ENCODE measurements at places on chromosomes 12 and 14.

GRCh38 chr12:78530100-78530765 lies 334.3 kb upstream of the SYT1 start:
- no peak for DNase-seq

DNA sequence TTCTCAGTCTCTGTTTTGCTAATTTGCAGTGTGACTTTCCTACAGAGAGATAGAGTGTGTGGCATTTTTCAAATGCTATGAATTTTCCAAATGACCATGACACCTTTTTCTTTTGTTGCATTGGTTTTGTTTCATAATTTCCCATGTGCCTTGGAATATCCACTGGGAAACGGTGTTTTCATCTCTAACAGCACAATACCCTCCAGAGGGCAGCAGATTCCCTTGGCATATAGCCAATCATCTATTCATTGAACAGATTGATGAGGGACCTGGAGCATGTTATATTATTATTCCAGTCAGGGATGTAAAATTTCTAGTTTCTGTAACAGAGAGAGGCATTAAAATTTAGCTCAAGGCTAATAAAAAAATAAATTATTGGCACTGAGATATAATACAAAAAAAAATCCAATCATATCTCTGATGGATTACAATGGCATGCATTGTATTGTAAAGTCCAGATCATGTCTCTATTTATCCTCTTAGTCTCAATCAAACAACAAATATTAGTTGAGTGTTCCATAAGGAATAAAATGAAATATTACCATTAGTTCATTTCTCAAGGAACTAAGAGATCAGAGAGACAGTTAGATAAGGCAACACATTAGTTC lies 29.6 kb upstream of the NTN4 start:
- peak; percentile 80 for DNase-seq

GRCh38 chr14:71523630-71524319 lies 408.5 kb upstream of the RGS6 start:
- DNase-seq = no peak

- DNase-seq = no peak
Observed at GRCh38 chr12:114547636-114548035, 136.3 kb downstream of the TBX3 start.

- no peak for DNase-seq
Observed at GRCh38 chr12:11729008-11729407, 79.5 kb downstream of the ETV6 start.

DNA sequence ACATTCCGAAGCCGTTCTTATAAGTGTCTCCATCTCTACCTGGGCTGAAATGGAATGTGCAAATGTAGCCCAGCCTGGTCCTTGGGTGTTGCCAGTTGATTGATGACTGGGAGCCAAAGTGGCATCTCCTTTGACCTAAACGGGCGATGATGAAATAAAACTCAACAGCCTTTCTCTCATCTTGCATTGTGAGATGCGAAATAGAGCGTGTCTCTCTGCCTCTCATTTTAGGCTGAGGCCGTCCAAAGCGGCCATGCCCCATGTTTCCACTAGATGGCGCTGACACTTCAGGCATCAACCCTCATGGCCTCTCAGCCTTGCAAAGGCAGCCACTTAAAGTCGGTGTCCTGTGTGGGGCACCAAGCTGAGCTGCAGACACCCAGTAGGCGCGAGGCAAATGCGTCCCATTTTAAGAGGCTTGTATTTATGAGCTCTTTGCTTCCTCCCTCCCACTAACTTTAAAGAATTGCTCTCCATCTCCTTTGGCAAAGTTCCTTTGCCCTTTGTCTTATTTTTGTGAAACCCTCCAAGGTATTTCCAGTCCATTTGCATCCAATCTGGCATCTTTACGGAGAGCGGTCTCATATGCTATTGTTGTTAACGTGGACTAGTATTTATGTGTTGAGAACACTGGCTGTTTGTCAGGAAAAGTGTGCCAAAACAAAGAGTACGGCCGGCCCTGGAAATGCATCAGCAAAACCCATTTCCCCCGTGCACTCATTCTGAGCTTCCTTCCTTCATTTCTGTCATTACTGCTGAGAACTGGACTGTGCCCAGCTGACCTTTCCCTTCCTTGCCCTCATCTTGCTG lies 25.0 kb downstream of the GPRC5A start:
- DNase-seq = peak; percentile 94

DNA sequence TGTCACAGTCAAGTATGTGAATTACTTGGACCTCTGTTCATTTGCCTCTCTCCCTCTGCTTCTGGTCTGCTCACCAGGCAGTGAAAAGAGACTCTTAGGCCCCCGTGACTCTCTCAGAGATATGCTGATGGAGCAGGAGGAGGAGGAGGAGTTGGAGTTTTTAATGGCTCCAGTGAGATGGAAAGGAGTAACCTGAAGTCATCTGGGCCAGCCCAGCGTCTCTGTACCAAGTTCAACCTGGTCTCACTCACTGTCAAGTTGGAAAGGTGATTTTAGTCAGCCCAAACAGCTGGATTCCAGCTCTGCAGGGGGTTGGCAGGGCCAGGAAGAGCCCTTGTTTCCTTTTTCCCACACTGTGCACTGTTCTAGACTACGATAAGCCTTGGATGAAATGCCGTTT lies 48.6 kb downstream of the SH2B3 start:
- no peak for DNase-seq

GRCh38 chr12:6963016-6963731 lies 7.3 kb downstream of the PHB2 start:
- DNase-seq = no peak

- DNase-seq = no peak
Observed at GRCh38 chr14:101518611-101519473, 42.5 kb upstream of the DIO3 start.

DNA sequence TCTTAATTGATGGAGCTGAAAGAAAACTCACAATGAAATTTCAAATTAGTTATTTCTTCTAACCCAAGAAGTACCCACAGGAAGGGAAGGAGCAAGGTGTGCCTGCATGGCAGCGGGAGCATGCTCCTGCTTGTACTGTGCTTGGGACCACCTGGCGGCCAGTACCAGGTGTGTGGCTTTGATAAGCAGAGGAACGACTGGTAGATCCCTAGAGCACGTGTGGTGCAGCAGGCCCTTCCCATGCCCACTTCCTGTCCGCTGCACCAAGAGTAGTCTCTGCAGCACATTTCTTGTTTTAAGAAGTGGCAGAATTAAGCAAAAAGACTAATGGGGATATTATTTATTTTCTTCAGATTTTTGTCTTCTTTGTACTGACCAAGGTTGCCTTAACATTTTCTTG lies 122.3 kb upstream of the ATF1 start:
- no peak for DNase-seq

DNA sequence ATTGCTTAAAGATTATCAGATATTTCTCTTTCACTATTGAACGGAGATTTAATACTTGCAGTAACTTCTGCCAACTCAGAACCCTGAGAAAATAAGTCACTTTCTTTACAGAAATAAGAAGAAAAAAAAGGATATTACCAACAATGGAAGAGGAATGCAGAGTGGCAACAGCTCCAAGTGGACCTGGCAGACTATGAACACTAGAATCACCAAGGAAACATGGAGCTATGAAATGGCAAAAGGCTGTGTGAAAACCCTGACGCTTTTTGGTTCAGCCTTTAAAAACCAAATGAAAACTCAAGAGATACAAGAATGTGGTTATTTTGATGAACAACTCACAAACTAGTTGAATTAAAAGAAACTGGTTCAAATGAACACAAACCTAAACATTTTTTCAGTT lies 17.7 kb downstream of the DTD2 start:
- no peak for DNase-seq

- no peak for DNase-seq
Observed at GRCh38 chr12:47267571-47267970, 187.8 kb upstream of the AMIGO2 start.

DNA sequence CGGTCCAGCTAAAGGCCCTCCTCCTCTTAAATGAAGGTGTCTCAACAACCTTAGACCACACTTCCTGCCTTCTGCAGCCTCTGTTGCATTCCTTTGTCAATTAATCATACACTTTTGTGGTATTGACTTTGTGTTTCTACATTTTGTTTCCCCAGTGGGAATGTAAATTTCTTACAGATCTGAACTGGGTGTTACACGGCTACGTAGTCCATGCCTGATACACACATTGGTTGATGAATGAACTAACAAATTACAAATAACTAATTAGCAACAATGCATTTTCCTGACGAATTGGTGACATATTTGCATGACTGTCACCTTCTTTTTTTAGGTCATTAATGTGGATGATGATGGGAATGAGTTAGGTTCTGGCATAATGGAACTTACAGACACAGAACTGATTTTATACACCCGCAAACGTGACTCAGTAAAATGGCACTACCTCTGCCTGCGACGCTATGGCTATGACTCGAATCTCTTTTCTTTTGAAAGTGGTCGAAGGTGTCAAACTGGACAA lies 15.2 kb upstream of the CCT2 start:
- no peak for DNase-seq

DNA sequence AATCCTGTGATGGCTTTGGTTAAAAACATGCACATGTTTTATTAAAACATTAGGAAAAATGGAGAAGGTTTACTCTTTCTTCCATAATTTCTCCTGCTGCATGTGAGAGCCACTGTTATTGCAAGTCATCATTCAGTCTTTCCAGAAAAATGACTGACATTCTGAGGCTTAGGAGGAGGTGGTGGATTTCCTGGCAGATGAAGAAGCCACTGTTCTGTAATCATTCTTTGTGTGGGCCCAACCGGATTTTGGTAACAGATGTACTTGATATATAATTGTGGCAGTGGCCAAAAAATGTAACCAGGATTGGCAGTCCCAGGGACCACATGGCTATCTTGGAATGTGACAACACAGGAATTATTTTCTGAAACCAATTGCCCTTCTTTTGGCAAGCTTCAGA lies 120.2 kb downstream of the DAAM1 start:
- no peak for DNase-seq

DNA sequence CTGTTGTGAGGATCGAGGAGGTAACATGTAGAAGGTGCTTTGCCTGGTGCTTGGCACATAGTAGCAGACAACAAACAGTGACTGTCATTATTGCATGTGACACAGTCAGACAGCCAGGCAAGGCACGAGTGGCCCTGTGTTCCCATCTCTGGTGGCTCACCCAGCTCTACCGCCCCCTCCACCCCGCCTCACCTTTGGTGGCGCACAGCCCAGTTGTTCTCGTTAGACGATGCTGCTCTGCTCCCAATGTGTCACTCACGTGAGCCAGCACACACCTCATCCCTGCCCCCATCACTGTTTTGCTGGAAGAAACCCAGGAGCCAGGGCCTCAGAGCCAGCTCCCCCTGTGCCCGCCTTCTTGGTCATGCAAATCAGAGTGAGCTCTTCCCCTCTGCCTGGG lies 113.3 kb downstream of the CALM1 start:
- peak; percentile 46 for DNase-seq

- no peak for DNase-seq
Observed at GRCh38 chr12:100868487-100868886, 73.9 kb downstream of the ANO4 start.

- no peak for DNase-seq
Observed at GRCh38 chr12:83005534-83006197, 319.0 kb downstream of the TMTC2 start.

- DNase-seq = no peak
Observed at GRCh38 chr14:99479160-99479905, 1.3 kb downstream of the SETD3 start.

DNA sequence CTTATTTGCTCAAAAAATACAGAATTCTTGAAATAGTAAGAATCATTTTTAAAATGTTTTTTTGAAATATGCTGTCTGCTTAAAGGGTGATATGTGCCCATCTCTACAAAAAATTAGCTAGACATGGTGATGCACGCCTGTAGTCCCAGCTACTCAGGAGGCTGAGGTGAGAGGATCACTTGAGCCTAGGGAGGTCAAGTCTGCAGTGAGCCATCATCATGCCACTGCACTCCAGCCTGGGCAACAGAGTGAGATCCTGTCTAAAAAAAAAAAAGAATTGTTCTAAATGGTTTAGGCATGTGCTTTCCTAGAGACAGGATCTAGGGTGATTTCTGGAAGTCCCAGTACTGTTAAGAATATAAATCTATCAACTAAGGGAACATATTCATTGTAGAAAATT lies 75.6 kb upstream of the HECTD1 start:
- no peak for DNase-seq

GRCh38 chr12:71865757-71866536 lies 26.4 kb downstream of the TBC1D15 start:
- DNase-seq = no peak

DNA sequence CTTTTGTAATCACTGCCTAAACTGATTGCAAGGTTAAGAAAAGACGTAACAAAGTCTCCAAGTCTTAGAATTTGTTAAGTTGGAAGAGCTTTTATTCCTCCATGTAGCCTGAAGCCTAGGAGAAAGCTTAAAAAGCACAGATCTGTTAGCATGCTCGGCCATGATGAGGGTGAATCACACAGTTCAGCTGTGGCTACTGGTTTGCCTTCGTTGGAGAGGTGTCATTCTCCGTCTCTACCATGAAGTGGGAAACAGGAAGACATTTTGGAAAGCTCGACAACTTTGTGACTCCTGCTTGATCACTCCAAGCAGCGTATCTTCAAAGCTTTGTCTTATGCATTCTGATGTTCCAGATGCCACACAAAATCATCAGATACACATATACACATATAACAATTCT lies 27.1 kb downstream of the DCP1B start:
- DNase-seq = no peak

GRCh38 chr12:71160585-71160984 lies 2.8 kb upstream of the TSPAN8 start:
- DNase-seq = no peak

DNA sequence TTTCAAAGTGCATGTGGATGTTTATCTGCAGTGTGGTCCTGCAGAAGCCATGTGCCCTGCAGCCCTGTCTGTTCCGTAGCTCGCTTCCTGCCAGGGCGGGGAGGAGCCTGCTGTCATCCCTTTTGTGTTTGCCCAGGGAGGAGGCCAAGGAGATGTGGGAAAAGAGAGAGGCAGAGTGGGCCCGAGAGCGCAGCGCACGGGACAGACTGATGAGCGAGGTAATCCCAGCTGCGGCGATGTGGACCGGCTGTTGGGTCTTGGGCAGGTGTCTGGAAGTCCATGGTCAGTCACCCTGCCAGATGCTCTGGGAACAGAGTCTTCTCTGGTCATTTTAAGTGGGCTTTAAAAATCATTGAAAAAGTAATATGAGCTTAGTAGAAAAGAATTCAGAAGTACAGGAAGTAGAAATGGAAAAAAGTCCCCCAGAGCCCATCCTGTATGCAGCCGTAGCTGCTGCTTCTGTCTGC lies 12.8 kb downstream of the TCHP start:
- no peak for DNase-seq

GRCh38 chr14:29799464-29800095 lies 128.1 kb downstream of the PRKD1 start:
- no peak for DNase-seq

GRCh38 chr14:59239022-59239421 lies 50.6 kb downstream of the DAAM1 start:
- no peak for DNase-seq
